ENCODE measurements at places on chromosomes 7 and 10.

DNA sequence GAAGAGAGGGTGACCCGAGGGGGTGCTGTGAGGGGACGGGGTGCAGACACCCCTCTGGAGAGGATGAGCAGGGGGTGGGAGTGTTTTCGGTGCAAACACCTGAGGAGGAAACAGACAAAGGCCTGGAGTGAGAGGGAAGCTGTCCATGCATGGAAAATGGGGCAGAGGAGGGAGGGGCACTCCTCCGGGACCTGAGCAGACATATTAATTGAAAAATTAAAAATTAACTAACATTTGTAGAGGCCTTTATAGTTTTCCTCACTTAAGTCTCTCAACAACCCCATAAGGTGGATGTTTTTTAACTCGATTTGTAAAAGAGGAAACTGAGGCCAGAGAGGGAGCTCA is 1.2 kb downstream of the VPS37D start:
- no peak for DNase-seq

DNA sequence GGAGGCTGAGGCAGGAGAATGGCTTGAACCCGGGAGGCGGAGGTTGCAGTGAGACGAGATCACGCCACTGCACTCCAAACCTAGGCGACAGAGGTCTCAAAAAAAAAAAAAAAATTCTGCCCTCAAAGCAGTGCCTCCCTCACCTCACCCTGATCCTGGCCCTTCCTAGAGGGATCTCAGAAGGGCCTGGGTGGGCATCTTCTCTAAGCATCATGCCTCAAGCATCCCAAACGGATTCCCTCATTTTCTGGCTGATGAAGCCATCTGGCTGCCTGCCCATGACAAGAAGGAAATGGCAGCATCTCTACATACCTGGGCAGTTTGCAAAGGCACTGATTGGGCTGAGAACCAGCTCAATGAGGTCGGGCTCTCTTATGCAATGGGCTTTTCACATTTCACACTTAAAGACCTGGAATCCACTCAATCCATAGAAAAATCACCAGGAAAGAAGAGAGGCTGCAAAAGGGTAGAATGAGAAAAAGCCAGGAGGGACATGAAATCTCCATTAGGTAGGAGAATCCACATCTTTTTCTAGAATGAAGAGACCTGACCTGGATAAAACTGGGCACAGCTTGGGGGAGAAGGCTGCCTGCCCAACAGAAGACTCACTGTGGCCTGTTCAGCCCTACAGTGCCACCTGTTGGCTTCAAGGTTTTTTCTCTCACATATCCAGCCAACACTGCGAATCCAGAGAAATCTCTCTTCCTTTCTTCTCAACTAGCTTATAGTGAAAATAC is 48.1 kb downstream of the PDLIM1 start:
- DNase-seq, result peak; percentile 54

- DNase-seq, result no peak
These were observed 108.2 kb downstream of the PIP4K2A start for GRCh38 chr10:22606164-22606614.

DNA sequence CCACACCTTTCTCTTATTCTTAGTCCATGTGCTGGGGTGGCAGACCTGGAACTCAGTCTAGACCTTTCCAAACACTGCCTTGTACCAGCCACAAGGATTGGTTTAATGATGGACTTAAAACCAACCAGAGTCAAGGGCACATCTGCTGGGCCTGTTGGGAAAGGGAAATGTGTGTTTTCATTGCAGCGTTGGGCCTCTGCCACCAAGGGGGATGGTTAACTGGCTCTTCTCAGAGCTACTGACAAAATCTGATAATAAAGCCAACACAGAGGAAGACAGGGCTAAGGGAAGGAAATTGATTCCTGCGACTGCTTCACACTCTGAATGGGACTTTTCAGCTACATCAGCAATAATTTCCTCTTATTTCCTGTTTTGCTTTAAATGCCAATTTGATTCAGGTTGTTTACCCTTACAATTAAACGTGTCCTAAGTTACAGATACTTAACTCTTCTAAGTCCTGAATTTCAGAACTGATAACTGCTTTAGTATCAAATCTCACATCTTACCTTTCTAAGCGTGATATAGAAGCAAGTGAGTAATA is 68.4 kb upstream of the MALRD1 start:
- no peak for DNase-seq

Data from fibroblast of skin of right quadriceps (primary cell).